ENCODE measurements at places on chromosomes 6 and 20. TPM values are rescaled to one million over a fixed set of nuclear protein-coding genes. Genes with fewer than 3 reads are reported as not detected.

DNA sequence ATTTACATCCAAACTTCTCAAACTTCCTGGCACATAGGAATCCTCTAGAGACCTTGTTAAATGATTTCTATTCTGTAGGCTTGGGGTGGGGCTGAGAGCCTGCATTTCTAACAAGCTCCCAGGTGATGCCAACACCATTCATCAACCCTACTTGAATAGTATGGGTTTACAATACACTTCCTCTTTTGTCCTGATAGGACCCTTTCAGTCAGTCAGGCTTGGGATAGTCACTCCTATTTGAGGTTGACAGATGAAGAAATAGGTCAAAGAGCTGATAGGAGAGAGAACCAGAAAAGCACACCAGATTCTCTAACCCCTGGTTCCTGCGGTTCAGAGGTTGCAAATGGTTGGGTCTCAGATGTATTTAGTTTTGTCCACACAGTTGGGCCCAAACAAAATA lies 273.4 kb downstream of the TSHZ2 start:
- no peaks in the 10 kb centered on the region for H3K4me1 ChIP-seq
- no peak for DNase-seq
- no peaks in the 10 kb centered on the region for H3K27me3 ChIP-seq
- H3K27ac ChIP-seq, result no peak overlapping the region

DNA sequence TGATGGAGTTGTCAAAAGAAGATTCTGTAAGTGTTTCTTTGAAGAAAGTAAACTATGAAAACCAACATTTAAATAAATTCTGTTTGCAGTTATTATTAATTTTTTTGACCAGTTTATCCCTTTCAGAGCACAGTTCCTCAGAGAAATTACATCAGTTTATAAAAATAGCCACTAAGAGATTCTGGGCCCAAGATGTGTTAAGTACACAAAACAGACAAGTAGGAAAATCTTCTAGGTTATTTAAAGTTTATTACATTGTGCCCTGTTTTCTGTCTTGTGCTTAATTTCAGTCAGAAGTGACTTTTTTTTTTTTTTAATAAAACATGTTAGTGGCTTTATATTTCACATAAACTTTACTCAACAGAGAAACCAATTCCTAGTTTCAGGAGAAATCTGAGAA lies 72.3 kb downstream of the ECT2L start:
- H3K27me3 ChIP-seq, result no peaks in the 10 kb centered on the region
- no peaks in the 10 kb centered on the region for H3K36me3 ChIP-seq
- peak overlapping the region; percentile 79 for H3K27ac ChIP-seq
- H3K4me3 ChIP-seq, result no peak overlapping the region

- no peak overlapping the region for H3K4me3 ChIP-seq
- H3K27ac ChIP-seq, result no peak overlapping the region
- H3K4me1 ChIP-seq, result peaks cover 7% of the 10 kb centered on the region
- H3K27me3 ChIP-seq, result no peaks in the 10 kb centered on the region
Observed at GRCh38 chr6:143176090-143177021, 115.7 kb downstream of the AIG1 start.

DNA sequence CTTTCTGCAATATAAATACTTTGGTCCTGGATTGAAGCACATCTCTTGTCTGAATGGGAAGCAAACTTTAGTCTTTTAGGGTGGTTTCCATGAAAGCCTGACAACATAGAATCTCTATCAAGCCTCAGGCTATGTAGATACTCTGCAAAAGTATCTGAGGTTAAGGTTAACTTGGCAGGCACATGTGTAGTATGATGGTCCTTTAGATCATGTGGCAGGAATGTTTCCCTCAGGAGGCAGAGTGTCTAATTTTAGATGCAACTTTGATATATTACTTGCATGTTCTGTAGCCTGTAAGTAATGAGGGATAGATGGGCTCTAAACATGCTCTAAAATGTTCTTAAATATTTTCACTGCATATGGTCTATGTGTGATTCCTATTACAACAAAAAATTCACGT lies 8.2 kb downstream of the MYB start:
- H3K27me3 ChIP-seq, result peaks cover 45% of the 10 kb centered on the region
- DNase-seq, result no peak

DNA sequence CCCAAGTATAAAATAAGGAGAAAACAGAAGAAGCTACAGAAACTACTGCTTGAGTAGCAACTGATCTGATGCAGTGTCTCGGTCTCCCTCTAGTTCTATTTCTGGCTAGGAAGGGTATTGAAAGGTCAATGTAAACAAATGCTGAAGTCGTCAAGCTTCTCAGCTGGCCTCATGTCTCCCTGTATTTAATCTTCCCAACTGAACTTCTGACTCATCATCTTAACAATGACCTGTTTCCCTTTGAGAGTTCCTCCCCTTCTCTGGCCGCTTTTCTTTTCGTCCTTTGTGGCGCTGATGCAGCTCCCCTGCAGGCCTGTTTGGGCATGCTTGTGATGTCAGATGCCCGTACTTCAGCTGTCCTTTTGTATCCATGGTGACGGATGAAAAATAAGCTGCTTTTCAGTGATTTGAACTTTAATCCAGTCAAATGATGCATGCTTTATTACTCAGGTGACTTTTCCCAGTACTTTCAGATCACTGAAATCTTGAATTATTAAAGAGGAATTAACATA lies 7.8 kb upstream of the LCA5 start:
- H3K4me3 ChIP-seq, result no peak overlapping the region
- peak; percentile 82 for DNase-seq
- H3K4me1 ChIP-seq, result peaks cover 18% of the 10 kb centered on the region
- no peaks in the 10 kb centered on the region for H3K27me3 ChIP-seq
- peaks cover 9% of the 10 kb centered on the region for H3K36me3 ChIP-seq

- no peaks in the 10 kb centered on the region for H3K27me3 ChIP-seq
- no peaks in the 10 kb centered on the region for H3K36me3 ChIP-seq
- no peak for DNase-seq
- H3K4me3 ChIP-seq, result no peak overlapping the region
Observed at GRCh38 chr20:55668631-55669030, 336.7 kb downstream of the CBLN4 start.

Gene OR2J2
- not detected for total RNA-seq

Gene PRDM1
- 3.3 TPM for total RNA-seq

DNA sequence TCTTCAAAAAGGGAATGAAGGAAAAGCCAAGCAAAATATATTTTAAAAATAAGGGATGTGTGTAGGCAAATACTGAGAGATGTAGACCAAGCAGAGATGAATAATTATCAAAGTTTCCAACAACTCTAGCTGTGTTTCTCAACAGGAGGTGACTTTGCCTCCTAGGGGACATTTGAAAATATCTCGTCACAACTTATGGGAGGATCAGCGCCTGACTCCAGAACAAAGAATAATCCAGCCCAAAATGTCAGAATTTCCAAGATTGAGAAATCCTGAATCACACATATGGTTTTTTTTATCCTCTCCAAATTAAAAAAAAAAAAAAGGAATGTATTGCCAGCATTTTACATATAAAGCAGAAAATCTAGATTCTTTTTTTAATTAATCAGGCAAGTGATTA lies 241.2 kb upstream of the ZFP64 start:
- H3K4me3 ChIP-seq, result no peak overlapping the region
- H3K36me3 ChIP-seq, result no peaks in the 10 kb centered on the region
- H3K4me1 ChIP-seq, result no peaks in the 10 kb centered on the region

DNA sequence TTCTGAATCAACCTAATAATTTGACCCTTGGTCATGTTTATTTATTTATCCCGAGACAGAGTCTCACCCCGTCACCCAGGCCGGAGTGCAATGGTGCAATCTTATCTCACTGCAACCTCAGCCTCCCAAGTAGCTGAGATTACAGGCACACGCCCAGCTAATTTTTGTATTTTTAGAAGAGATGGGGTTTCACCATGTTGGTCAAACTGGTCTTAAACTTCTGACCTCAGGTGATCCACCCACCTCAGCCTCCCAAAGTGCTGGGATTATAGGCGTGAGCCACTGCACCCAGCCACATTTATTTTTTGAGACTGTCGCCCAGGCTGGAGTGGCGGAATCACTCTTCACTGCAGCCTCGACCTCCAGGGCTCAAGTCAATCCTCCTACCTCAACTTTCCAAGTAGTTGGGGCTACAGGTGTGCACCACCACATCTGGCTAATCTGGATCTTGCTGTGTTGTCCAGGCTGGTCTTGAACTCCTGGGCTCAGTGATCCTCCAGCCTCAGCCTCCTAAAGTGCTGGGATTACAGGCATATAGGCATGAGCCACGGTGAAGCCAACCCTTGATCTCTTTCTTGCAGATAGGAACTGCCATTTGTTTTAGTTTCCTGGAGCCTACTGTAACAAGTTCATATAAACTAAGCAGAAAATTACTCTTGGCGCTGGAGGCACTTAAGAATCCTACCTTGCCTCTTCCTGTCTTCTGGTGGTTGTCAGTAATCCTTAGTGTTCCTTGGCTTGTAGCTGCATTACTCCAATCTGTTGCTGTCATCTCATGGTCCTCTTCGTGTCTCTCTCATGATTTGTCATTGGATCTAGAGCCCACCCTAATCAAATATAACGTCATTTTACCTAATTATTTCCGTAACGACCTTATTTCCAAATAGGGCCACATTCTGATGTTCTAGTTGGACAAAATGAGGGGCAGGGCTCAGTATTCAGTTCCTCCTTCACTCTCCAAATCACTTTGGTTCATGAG lies 2.3 kb downstream of the RPS18 start:
- H3K4me1 ChIP-seq, result peaks cover 15% of the 10 kb centered on the region
- H3K27me3 ChIP-seq, result no peaks in the 10 kb centered on the region
- DNase-seq, result no peak
- no peak overlapping the region for H3K27ac ChIP-seq
- no peak overlapping the region for H3K4me3 ChIP-seq
- H3K36me3 ChIP-seq, result peaks cover 50% of the 10 kb centered on the region
